ENCODE measurements at places on chromosomes 3 and 15.

- DNase-seq = no peak
These were observed 62.8 kb upstream of the C3orf80 start for GRCh38 chr3:160162440-160162839.

DNA sequence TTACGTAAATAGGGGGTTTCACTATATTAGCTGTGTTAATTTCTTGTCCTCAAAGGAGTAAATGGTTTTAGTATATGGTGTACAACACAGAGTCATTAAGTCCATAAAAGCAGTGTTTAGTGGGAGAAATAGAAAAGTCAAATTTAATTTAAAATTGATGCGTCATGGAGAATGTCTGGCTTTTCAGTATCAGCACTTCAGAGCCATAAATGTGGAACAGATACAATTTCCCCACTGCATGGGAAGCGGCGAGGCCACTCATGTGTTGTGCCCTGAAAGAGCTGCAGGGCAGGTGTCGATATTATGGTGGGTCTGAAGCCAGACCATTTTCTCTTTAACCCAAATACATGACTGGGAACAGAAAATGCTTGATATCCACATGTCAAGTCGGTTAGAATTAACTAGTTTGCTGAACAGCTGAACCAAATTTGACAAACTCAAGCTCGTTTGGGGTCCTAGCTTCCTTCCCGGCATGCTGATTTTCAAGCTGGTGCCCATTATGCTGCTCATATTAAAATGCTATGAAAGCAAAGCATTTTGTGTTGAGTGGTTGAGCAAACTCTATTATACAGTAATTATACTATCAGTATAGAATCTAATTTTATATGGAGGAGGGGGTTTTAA is 364.6 kb upstream of the TBL1XR1 start:
- DNase-seq = no peak

DNA sequence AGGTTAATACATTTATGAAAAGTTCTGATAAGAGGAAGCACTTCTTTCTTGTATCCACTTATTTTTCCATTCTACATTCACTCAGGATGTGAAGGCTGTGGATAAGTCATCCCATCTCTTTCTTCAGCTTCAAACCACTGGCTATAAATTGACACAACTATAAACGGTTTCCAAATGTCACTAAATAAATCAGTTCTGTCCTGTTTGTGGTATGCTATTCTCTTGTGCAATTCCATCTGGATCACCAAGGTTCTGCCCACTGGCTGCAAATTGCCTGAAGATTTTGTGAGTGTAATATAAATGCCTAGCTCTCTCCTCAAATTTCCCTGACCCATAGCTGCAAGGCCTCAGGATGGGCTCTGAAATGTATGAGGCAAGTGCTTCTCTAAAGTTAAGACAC is 7.1 kb upstream of the LMOD3 start:
- no peak for DNase-seq

- no peak for DNase-seq
These were observed 114.3 kb downstream of the STAC start for GRCh38 chr3:36494461-36495109.

DNA sequence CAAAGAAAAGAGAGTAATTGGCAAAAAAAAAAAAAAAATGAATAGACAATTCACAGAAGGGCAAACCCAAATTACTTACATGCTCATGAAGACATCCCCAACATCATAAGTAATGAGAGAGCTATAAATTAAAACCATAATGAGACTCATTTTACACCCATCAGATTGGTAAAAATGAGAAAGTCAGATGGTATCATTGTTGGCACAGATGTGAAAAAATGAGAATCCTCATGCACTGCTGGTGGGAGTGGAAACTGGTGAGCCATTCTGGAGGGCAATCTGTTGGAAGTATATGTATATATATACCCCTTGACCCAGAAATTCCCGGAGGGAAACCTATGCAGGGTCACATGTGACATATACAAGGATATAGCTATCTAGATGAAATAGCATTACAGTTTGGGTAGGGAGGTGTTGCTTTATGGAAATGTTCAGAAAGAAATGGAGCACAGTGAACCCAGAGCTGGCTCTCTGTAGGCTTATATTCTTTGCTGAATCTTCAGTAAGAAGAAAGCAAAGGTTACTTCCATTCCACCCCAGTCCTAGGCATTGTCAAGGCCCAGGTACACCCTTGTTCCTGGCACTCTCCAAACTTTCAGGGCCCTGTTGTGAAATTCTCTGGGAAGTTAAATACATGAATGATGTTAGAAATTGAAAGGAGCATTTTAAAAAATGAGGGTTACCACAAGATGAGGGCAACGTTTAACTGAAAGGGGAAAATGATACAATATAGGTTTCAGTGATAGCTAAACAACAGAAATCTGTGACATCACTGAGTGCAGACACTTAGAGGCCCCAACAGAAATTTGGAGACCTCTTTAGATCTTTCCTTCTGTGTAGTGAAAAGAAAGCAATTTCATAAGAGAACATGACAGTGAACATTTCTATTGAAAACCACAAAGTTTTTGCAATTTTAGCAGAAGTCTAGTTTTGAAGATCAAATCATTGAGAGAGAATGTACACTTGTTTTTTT is 132.7 kb upstream of the TPRG1 start:
- DNase-seq = no peak

DNA sequence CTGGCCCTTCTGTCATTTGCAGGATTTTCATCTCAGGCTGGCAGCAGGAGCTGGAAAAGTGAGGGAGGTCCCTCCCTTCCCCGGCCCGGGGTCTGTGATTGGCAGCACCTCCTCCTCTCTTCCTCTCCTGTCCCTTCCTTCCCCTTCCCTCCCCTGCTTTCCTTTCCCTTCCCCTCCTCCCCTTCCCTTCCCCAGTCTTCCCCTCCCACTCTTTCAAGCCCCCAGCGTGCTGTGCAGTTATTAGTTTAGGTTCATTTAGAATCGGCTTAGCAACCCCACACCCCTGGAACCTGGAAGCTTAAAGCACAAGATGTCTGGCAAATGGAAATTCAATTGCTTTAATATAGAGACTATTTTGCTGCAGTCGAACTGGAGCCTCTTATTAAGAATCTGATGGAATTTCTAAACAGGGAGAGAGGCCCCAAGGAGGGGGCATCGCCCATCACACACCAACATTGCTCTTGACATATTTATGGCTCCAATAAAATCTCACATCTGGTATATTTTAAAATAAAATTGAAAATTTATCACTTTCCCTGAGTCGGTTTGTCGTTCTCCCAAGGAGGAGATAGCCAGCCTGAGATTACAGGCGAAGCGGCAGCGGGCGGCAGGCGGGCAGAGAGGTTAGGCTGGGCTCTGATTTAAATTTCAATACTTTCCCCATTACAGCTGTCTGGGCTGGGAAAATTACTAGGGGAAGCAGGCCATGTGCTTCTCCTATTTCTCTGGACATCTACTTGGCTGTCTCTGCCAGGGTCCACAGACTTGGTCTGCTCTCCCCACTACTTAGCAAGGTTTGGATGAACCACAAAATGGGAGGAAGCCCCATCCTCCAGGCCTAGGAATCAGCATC is 98.9 kb downstream of the LINGO1 start:
- DNase-seq = no peak

DNA sequence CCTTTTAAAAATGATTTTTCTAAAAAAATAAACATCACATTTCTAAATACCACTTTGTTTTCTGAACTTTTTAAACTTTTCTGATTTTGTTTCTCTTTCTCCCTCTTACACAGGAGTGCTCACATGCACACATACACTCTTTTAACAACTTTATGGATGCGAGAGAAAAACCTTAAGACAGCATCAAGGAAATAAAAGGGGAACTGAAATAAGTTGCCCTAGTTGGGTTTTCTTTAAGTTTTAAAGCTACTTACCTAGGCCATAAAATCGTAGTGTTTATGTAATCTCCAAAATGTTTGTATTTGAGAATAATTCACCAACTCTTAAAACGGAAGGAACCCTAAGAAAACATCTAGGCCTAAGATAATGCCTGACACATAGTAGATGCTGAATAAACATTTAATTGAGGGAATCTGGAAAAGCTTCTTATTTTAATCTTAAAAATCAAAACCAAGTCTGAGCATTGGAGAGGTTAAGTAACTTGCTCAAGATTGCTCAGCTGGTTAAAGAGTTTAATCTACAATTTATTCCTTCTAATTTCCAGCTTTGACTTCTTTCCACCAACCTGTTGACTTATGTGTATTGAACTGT is 1.2 kb upstream of the BBX start:
- DNase-seq = no peak

DNA sequence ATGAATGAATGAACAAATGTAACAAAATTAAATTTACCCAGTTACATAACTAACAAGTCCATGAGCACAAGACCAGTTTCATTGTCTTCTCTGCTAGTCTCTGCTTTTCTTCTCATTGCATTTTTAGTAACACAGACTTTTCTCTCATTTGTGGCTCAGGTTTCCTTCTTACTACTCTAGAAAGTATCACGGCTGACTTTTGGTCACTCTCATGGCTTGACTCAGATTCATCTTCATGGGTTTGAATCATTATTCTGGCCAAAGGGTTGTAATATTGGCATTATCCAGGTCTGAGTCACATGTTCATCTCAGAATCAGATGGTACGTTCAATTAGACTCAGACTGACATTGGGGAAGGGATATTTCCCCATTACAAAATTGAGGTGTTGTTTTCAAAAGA is 121.5 kb upstream of the SATB1 start:
- no peak for DNase-seq

- DNase-seq = no peak
These were observed 15.6 kb upstream of the SH3GL3 start for GRCh38 chr15:83431521-83431920.

- no peak for DNase-seq
These were observed 3.7 kb upstream of the B3GALNT1 start for GRCh38 chr3:161108840-161109239.

- DNase-seq = no peak
These were observed 3.0 kb downstream of the DUOXA1 start for GRCh38 chr15:45126535-45127158.

GRCh38 chr15:80324545-80325080 is 72.6 kb upstream of the CTXND1 start:
- DNase-seq = no peak

DNA sequence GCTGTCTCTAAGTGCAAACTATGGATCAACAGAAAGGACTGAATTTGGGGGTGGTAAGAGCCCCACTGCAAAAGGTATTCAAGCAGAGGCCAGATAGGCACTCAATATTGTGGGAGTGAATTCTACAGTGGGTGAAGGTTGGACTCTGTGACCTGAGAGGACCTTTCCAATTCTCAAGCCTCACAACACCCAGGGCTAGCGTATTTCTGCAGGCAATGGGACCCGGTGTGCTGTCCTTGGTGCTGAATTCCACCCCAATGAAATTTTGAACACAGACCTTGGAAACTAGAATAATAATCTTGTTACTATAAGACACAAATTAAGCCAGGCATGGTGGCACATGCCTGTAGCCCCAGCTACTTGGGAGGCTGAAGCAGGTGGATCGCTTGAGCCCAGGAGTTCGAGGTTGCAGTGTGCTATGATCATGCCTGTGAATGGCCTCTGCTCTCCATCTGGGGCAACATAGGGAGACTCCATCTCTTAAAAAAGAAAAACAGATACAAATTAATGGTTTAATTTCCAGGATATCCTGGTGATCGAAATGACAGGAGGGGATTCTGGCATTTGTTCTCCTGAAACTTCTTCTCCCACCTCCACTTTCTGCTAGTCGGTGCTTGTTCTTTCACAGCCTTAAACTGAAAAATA is 135.4 kb downstream of the RAB11A start:
- no peak for DNase-seq

DNA sequence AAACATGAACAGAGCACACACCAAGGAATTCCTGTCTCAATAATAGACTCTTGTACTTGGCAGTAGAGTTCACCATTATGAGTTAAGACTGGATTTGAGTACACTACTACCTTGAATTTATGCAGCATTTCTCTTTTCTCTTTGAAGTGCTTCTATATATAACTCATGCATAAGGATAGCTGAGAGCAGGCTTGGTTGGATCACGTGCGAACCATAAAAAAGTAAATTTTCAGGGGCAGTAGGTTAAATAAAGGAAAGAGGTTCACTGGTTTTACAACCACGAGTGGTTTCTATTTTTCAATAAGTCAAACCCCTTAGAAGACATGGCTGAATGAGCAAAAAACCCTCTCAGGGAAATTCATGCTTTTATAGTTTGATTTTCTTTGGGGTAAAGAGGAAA is 28.6 kb upstream of the PDZRN3 start:
- DNase-seq = no peak

- DNase-seq = no peak
These were observed 411.0 kb upstream of the ATP11B start for GRCh38 chr3:182382112-182382857.

DNA sequence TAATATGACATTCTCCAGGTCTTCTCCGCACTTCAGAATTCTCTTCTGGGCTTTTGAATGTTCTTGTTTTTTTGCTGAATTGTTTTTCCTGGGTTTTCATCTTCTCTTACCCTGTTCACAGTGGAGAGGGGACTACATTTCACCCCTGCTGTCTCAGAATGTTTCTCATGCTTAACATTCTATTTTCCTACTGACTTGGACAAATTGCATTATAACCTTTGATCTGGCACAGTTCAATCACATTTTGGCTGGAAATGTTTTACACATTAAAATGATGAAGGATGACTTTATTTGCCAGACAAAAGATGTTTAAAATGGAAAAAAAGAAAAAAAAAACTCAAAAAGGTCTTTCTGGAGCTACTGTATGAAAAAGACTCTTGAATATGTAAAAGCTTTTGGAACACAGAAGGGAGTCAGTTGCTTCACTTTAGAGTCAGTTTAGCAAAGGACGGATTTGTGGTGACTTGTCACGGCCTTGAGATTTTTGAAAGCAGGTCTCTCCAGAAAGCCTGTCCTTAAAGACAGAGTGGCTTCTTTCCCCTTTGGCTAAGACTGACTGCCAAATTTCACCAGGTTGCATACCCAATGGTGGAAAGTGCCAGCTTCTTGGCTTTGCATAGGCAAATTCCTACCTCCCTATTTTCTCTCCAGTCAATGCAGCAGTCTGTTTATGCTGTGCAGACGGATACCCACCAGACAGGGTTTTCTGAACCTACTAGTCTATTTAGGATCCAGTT is 401.0 kb upstream of the TBL1XR1 start:
- no peak for DNase-seq

GRCh38 chr3:154089421-154090420 is 31.5 kb upstream of the ARHGEF26 start:
- DNase-seq = no peak

- no peak for DNase-seq
These were observed 124.2 kb downstream of the ZBTB20 start for GRCh38 chr3:115022835-115023398.

DNA sequence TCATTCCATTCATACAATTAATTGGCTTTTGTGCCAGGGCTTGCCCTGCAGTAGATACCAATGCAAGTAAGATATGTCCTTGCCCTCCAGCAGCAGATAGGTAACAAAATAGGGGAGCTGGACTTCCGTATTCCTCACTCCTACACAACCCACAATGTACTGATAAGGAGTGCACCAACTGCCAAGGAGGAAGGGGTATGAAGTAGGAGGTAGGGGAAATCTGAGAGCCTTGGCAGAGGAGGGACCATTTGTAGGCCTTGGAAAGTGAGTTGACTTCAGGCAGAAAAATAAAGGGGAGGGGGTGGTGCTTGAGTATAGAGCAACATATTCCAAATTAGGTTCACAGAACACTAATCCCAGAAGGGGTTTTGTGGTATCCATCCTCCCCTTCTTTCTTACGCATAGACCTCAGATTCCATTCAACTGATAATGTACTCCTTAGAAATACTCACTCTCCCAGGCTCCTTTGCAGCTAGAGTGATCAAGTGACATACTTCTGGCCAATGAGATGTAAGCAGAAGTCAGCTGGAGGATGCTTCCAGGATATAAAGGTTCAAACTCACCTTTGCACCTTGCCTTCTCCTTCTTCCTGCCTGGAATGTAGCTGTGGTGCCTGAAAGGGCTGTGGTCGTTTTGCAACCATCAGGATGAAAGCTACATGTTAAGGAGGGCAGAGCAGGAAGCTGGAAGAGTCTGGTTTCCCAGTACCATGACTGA is 127.1 kb upstream of the SMAD3 start:
- no peak for DNase-seq

GRCh38 chr15:76208084-76208785 is 103.0 kb downstream of the ETFA start:
- DNase-seq = no peak
